Daoy (cell line): ENCODE measurements at places on chromosomes 7 and 10.

DNA sequence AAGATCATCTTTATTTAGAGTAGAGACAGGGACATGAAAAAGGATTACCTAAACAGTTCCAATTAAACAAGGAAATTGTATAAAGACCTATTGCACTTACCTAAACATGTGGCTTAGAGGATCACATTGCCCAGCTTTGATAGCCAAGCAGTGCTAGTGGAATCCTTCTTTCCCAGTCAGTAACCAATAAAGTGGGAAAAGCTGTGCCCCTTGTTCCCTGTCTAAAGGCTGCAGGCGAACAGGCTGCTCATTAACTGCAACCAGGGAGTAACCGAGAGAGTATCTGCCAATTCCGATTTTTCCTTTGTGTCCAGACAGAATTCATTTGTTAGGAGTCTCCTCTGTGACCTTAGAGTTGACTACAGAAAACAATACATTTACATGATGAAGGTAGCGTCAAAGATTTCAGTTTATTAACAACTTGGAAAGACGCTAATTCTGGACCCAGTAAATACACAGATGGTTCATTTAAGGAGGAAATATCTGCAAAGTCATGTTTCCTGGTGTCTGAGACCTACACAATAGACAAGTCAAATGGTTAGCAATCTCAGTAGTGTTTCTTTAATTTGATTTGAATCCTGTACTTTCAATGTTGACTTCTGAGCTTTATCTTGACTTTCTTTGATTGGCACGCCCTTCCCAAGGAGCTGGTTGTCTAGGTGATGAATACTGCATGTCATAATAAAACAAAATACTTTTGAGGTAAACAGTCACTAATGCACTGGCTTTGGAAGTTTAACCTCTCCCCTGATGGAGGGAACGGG lies 57.3 kb upstream of the MET start:
- DNase-seq: no peak

DNA sequence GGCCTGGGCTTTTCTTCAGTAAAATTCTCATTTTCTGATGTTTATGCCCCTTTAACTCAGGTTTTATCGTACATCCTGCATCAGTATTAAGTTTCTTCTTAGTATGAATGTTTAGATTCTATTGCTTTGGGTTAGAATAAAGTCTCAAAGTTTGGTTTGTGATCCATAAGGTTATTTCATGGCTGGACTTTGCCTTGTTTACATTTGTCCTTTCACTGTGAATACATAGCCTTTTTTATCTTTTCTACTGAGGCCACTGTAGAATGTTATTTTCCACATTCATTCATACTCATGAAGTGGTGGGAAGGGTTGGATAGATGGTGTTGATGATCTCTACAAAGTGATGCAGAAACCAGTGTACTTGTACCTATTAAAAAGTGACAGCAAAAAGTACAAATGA lies 59.8 kb downstream of the CCSER2 start:
- DNase-seq: no peak

- no peak for DNase-seq
Observed at GRCh38 chr10:101558204-101558603, 29.9 kb downstream of the POLL start.

DNA sequence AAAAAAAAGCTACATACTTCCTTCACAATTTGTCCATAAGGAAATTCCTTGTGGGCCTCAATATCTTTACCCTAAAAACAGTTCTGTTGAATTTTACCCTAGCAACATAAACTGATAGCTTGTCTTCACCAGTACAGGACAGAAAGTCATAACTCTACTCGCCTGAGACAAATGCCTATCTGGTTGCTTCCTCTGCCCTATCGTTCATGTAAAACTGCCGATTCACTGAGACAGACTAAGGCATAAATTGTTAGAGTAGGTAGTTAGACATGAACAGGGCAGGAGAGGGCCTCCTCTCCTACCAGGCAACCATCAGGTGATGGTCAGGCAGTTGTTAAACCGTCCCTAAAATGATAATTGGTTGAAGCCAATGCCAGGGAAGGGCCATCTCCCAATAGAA lies 25.0 kb downstream of the IFIT3 start:
- no peak for DNase-seq

DNA sequence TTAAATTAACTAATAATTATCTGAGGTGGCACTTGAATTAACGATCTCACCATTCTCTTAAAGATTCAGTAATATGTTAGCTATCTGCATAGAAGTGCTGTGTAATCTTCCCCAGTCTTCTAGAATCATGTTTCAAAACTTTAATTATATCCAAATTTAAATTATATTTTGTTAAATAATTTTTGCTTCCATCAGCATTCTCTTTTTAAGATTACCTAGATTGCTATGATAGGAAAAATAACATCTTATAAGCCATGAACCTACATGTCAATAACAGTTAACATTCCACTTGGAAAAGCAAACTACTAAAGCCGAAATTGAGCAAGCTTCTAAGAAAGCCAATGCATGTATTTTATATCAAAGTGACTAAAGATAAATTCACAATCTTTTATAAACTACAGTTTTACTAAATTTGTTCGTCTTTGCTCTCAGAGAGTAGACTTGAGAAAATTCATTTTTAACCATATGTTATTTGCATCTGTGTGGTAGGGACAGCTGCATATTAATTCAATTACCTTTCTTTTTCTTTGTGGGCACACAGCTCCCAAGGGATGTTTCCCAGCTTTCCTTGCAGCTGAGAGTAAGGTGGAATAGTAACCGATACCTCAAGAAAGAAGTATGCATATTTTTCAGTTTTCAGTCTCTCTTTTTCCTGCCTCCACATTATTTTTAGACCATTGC lies 105.4 kb upstream of the ABCB5 start:
- no peak for DNase-seq
